ENCODE measurements at places on chromosomes 11 and 22.

GRCh38 chr11:118087931-118088330 lies 1.2 kb upstream of the SMIM35 start:
- no peak for DNase-seq

DNA sequence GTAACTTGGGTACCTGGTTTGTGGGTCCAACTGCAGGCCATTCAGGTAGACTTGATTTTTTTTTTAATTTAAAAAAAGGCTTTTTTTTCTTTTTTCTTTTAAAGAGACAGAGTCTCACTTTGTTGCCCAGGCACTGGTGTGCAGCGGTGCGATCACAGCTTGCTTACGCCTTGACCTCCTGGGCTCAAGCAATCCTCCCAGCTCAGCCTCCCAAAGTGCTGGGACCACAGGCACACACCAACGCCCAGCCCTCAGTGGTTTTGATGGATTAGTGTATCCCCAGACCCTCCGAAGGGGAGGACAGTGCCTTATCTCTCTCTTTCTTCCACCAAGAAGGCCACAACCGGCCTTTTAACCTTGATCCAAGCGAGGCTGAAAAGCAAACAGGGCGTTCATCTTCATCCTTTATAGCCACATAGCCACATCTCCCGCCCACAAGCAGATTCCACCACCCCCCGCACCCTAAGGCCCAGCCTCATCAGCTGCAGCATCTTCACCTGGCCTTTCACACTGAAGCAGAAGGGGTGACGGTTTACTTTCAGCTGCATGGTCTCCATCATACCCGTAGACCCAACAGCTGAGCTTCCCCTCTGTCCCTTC lies 17.6 kb upstream of the COMT start:
- no peak for DNase-seq

DNA sequence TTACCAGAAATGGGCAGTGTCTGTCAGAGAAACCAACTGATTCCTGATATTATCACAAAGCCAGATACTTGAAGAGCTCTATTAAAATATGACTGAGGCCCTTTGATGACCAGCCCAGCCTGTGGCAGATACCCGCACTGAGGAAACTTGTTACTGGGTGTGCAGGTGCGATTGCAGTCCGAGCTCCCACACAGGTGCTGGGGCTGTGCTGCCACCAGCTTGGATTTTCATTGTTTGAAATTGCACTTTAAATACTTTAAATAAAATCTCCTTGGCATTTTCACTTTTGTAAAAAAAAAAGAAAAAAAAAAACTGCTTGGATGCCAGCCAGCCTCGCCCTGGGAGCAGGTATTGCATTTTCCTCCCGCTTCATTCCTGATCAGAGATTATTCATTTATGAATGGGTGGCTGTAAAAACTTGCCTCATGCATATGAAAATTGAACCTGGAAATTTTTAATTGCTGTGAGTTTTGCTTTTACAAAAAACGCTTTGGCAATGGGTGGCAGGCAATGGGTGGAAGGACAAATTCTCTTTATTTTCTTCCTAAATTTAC lies 21.2 kb downstream of the EHF start:
- no peak for DNase-seq

- DNase-seq, result no peak
These were observed 53.4 kb upstream of the MYO18B start for GRCh38 chr22:25688627-25689026.

GRCh38 chr11:70397336-70397982 lies 870 bp upstream of the CTTN start:
- DNase-seq, result peak; percentile 71

GRCh38 chr11:45265969-45266675 lies 20.0 kb downstream of the SYT13 start:
- no peak for DNase-seq

DNA sequence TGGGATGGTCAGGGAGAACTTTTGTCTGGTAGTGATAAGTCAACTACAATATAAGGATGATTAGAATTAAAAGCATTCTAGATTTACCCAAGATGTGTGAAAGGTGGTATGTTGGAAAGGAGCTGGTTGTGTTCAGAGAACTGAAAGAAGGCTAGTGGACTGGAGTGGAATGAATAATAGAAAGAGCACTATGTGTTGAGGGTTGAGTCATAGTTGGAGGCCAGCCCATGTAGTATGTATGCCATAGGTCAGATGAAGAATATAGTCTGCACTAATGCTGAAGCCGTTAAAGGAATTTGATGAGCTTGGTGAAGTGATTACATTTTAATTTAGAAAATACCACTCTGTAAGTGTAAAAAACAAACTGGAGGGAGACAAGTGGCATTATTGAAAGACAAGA lies 514.1 kb downstream of the CNTN5 start:
- DNase-seq, result no peak

GRCh38 chr22:46845296-46846149 lies 83.1 kb downstream of the TBC1D22A start:
- peak; percentile 35 for DNase-seq

- DNase-seq, result no peak
These were observed 201.2 kb downstream of the NAV2 start for GRCh38 chr11:19913893-19914249.

- no peak for DNase-seq
These were observed 23.0 kb downstream of the LIMK2 start for GRCh38 chr22:31235081-31235480.

- no peak for DNase-seq
These were observed 151.6 kb upstream of the MTMR2 start for GRCh38 chr11:96075532-96075959.

DNA sequence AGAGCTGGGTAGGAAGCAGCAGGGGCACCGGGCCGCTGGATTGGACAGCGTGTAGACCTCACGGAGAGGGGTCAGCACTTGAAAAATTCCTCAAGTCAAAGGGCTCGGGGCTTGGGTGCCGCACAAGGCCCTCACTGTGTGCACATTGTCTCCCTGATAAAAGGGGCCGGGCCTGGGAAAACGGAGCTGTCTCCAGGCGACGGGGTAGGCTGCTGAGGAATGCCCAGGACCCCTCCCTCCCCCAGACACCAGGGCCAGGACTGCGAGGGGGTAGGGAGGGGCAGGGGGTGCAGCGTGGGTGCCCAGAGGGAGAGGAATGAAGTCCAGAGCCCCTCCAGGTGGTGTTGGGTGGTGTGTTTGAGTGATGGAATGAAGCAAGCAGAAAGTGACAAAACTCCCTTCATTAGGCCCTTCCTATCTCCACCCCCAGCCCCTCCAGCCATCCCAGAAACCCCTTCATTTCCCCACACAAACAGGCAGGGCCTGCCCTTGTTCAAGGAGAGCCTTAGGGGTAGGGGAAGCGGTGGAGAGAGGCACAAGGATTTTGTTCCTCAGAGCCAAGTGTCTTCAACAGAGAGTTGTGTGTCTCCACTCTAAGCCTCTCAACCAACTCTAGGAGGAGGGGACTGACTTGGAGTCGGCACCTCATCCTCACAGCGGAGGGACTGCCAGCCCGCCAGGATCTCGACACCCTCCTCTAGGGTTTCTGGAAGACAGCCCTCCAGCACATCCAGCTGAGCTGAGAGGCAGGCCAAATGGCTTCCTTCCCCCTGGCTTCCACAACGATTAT lies 63.9 kb downstream of the SYN3 start:
- DNase-seq, result no peak

Measured in activated CD8-positive, alpha-beta memory T cell treated with anti-CD3 and anti-CD28 coated beads for 24 hours (primary cell).